Stimulated activated CD8-positive, alpha-beta memory T cell treated with anti-CD3 and anti-CD28 coated beads, Interleukin-15, amount 100 ng/mL, for 48 hours (primary cell): ENCODE measurements at places on chromosomes 5 and 9.

DNA sequence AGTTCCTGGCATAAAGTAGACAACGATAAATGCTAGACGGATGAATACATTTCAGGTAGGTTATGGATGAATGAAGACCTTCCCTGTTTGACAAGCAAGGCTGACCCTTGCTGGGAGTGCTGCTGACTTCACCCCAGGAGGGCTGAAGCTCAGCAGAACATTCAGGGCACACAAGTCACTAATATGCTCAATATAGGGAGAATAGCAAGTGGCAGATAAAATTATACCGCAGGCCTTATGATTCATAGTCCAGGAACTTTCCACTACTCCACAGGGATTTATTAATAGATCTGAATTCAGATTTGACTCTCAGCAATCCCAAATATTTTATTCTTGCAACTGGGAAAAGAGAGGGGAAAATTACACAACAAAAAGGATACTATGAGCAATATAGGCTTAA, 38.2 kb upstream of the GRAMD2B start:
- no peak for DNase-seq

DNA sequence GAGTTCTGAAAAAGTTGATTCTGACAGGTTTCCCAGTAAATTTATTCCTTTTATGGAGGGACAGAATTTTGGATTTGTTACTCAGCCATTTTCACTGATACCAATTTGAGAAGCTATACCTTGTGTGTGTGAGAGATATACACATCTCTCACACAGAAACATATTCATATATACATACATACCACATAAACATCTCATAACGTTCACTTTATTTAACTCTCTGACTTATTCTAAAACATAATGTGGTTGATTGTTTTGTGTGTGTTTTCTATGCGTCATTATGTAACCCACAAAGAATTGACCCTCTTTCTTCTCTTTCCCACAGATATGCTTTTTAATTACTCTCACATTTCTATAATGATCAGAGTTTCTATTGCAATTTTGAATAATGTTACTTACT, 570.8 kb upstream of the TLE4 start:
- DNase-seq: no peak

- DNase-seq: no peak
These were observed 765.3 kb upstream of the ADAMTS16 start for GRCh38 chr5:4374866-4375265.

GRCh38 chr5:141040771-141041426, 10.3 kb upstream of the PCDHB1 start:
- peak; percentile 56 for DNase-seq

- DNase-seq: no peak
These were observed 3.2 kb downstream of the PAPPA start for GRCh38 chr9:116156621-116157314.

DNA sequence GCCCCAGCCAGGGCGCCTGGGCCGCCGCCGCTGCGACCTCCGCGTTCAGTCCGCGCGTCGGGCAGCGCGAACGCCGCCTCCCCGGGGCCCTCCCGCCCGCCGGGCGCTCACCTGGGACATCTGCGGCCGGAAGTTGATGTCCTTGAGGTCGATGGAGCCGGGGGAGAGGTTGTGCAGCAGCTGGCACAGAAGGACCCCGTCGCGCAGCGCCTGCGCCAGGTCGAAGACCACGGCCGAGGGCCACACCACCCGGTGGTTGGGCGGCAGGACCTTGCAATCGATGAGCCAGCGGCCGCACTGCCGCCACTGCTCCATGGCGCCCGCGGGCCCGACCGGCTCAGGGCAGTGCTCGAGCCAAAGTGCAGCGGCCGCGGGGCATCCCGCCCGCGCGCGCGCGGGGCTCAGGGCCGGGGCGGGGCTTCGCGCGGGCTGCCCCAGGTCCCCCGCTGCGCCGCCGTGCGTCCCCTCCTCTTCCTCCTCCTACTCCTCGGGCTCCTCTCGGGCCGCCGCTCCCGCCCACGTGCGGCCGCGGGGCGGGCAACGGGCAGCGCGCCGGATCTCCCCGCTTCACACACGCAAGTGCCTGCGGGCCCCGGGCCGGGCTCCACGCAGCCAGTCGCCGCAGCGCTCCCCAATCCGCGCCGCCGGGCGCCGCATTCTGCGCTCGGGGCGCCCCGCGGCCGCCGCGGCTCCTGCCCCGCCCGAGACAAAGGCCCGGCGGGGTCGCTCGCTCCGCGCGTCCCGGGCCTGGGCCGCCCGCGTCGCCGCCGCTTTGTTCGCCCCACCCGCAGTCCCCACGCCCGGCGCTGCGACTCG, at the start of gene VAV2:
TSS of gene VAV2 (minus strand) at position 361 of the 816 bp plus-strand sequence. CDS start at position 315, 46 bp downstream.
- DNase-seq: peak; percentile 26

DNA sequence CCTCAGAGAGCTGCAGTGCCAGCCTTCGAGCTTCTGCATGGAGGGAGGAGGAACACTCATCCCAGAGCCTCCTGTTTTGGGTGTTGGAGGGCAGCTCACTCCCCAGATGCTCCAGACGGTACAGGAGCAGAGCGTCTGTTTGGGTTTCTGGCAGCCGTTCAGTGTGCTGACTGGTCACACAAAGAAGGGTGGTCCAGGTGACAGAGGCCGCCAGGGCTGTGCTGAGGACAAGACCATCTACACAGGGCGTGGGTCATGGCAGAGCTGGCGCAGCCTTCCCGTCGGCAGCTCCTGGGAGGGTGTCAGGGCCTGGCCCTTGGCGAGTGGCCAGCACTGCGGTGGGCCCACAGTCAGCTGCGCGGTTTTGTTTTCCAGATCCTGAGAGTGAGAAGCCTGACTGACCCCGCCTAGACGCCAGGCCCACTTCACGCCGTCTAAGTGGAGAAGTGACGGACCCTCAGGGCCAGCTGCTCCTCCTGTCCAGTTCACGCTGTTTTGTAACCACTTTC, 131.4 kb upstream of the FAM120A start:
- no peak for DNase-seq

- DNase-seq: no peak
These were observed 136.1 kb upstream of the DMAC1 start for GRCh38 chr9:7935681-7936080.

DNA sequence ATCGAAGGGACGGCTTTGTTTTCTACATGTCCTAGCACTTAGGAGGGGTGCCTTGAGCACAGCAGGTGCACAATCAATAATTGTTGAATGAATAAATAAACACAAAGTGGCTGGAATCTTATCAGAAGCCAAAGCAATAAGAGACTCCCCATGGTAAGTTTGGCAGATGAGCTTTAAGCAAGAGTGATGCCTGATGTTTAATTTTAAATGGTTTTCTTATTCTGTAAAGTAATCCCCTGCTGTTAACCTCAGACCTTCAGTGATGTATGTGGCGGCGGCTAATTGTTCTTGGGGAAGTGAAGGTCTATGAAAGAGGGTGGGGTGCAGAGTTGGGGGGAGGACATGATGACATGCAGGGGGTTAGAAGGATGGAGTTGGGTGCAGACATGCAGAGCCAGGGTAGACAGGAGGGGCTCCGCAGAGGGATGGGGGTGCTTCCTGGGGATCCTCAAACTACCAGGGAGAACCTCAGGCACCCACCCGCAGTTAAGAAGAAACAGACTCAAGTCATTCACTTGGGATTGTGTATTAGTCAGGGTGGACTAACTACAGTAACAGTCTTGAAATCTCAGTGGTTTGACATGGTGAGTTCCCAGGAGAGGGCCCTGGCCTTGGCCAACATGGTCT, 65.7 kb upstream of the SHB start:
- no peak for DNase-seq

DNA sequence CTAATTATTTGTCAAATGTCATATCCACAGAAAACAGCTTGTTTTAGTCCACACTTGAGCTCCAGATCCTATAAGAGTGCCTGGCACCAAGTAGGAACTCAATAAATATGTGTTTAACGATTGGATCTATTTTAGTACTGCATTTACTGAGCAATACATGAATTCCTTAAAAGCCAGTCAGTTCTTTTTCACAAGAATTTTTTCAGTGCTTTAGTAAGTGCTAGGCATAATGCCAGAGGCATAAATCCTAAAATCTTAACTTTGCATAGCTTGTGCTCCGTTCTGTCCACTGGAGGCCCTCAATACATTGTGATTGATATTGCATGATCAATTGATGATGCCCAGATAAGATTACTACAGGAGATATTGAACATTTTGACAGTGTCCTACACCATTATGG, 67.3 kb upstream of the PCSK5 start:
- no peak for DNase-seq

DNA sequence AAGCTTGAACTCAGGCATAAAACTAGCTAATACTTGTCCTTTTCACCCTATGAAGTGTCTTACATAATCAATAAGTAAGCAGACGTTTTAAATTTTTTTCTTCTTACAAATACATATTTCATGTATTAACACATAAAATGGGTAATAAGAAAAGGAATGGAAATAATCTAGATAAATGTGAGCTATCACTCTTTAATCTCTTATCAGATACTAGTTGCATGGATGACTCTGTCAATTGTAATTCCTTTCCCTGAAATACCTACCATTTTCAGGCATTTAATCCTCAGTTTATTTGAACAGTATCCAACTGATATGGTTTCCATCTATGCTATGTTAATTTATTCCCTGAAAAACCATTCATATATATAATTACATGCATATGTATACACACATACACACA, 166.0 kb upstream of the RGS7BP start:
- DNase-seq: no peak

DNA sequence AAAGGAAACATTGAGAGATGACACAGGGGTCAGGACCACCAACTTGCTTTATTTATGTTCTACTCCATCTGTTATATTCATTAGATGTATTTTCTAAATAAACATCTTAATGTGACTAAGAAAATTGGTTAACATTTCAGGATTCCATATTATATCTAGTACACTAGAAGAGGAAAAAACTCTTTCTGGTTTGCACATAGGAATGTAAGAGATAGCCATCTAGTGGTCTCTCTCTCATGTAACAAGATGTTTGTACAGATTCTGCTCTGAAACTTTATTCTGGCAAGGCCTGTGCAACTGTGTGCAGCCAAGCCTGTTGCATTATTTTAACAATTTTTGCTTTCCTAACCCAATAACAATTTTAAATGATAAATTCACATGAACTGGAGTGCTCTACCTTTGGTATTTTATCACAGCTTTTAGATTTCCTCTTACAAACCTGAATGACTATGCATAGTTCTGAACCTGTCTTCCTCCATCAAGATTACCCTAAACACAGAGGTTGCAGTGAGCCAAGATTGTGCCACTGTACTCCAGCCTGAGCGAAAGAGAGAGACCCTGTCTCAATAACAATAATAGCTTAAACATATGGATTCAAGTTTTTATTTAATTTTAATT, 148.2 kb downstream of the GIN1 start:
- DNase-seq: no peak

DNA sequence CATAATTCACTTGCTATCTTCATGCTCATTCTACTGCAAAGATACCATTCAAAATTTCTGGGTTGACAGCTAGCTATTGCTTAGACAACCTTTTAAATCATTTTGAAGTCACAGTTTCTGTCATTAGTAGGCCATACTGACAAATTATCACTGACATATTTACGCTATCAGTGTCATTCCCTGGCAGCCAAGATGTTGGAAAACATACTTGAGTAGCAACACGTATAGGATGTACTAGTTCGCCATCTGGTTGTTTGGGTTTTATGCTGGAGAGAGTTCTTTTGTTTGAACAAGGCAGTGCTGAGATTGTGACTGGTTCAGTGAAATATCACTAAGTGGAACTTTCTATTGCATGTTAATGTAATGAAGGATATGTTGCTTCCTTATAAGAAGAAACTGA, 621.9 kb downstream of the DTWD2 start:
- no peak for DNase-seq

DNA sequence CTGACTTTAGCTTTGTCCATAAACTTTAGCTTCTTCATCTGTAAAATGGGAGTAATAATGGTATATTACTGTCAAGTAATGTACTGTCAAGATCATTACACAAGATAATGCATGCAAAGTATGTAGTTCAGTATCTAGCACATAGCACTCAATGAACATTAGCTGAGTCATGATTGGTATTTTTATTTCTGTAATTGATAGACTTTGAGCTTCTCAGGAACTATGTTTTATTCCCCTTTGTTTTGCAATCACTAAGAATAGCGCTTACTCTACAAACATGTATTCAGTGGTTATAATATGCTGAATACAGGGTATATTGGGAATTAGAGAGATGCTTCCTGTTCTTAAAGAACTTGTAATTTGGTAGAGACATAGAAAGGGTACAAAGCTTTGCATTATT, 142.3 kb upstream of the KLF9 start:
- DNase-seq: no peak

GRCh38 chr5:149886692-149887470, 57.7 kb downstream of the PDE6A start:
- no peak for DNase-seq

- DNase-seq: no peak
These were observed 543.7 kb upstream of the TLE4 start for GRCh38 chr9:79028101-79028500.

GRCh38 chr9:137306066-137306849, 4.2 kb upstream of the NRARP start:
- DNase-seq: no peak

DNA sequence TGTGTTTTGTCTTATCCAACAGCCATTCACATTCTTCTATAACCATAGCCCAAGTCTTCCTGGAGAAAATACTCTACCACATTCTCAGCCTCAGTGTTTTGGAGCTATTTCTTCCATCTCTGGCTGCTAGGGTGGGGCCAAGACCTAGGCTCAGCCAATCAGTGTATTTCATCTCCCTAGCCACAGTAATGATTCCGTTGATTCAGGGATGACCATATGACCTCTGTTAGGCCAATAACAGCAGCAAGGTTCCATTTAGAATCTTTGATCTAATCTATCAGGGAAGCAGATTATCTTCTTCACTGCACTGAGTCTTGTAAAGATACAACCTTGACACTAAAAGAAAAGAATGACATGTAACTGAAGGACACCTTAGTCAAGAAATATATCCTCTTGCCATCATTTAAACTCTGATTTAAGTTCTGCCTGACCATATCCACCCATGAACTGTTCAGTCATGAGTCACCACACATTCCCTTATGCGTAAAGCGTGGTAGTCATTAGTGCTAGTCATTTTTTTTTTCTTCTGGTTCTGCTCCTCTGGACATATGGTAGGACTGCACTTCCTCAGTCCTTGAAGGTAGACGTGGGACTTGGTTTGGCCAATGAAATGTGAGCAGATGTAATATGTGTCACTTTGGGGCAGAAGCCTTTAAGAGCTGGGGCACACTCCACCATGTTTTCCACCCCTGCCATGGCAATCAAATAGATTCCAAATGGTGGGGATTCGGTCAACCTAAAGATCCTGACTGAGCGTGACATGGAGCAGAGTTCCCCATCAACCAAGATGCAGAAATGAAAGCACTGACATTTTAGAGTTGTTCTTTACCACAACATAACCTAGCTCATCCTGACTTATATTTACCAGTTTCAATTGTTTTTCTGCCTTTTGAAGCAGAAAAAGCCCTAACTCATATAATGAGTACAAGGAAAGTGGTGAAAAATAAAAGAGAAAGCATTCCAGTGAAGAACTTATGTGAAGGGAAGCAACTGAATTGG, 12.7 kb upstream of the PRELID2 start:
- DNase-seq: no peak

DNA sequence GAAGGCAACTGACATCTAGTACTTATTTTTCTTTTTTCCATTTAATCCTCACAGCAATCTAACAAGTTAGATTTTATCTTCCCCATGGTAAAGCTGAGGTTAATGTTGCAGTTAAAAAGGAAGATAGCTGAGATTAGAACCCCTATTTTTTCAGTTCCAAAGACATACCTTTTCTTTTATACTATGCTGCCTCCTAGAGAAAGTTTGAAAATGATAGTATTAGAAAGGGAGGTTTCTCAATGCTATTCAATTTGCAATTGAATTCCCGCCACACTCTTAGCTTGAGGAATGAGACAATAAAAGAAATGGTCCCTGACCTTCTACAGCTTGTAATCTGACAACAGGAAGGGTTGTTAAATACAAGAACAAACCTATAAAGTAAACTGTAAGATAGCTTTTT, 195.9 kb upstream of the TRIM32 start:
- DNase-seq: no peak

- DNase-seq: no peak
These were observed 11.1 kb downstream of the URM1 start for GRCh38 chr9:128382261-128382660.
